Progenitor cell of endocrine pancreas (in vitro differentiated cells): ENCODE measurements at places on chromosomes 6 and 20. TPM values are rescaled to one million over a fixed set of nuclear protein-coding genes. Genes with fewer than 3 reads are reported as not detected.

The FOXS1 gene
- not detected in 2 replicates for total RNA-seq

The OR5V1 gene
- total RNA-seq: not detected in 2 replicates

The PARD6B gene
- total RNA-seq: 29.7 and 32.9 TPM in 2 replicates

The TRIM10 gene
- not detected in 2 replicates for total RNA-seq

The PGC gene
- not detected in 2 replicates for total RNA-seq

- DNase-seq: no peak
Observed at GRCh38 chr20:19333563-19333962, 121.1 kb downstream of the SLC24A3 start.

GRCh38 chr20:49380337-49380780 lies 102.1 kb downstream of the KCNB1 start:
- DNase-seq: no peak

DNA sequence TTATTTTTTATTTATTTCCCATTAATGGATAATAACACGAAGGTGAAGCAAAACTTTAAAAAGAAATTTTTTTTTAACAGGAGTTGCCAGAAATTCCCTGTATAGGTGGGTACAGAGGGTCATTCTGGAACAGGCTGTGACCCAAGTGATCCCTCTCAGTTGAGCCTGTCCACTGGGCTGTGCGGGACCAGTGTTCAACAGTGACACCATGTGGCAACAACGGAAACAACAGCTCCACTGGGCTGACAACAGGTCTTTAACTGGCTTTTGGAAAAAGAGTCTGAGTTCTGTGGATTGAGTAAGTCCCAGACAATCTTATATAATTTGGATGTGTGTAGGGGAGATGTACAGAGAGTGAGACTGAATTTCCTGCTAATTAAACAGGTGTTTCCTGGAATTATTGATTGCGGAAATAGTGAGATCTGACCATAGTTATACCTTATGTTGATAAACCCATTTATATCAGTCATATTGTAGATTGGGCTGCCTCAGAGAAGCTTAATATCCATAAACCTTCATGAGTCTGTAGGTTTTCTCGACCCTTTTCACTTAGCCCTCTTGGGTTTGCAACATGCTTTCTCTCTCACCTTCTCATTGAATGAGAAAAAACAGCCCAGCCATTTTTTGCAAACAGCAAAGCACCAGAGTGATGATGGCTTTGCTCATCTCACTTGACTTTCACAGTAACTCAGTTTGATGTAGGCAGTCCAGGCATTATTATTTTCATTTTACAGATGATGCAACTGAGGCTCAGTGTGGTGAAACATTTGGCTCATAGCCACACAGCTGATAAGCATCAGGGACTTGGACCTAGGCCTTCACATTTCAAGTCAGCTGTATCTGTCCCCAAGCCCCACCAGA lies 17.5 kb downstream of the KIAA1755 start:
- no peak for DNase-seq

DNA sequence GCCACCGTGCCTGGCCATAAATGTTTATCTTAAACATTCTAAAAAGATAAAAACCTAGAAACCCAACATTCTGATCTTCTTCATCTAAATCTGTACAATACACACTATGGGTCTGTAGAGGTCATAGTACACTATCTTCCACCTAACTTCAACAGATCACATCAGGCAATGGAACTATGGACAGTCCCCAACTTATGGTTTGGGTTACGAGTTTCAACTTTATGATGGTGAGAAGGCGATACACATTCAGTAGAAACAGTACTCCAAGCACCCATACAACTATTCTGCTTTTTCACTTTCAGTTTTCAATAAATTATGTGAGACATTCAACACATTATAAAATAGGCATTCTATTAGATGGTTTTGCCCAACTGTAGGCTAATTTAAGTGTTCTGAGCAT lies 23.1 kb downstream of the FKBP5 start:
- no peak for DNase-seq

DNA sequence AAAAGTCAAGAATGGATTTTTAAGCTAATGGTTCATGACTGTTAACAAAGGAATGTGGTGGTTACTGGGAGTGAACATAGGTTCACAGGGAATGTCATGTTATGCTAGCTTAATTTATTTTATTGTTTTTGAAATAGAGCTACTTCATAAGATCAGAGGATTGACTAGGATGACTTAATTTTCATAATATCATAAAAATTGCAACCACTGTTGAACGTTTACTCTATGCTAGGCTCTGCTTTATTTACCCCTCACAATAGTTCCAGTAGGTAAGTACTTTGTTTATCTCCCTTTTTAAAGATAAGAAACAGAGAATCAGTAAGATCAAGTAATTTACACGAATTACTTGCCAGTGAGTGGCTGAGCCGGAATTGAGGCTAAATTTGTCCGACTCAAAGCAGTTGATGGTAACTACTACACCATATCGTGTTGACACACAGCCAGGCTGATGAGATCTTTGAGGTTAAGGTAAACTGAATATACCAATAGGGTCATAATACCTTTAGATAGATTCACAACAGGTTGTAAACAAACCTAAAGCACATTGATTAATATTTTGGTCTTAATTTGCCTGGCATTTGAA lies 194.6 kb upstream of the CITED2 start:
- DNase-seq: no peak

- DNase-seq: no peak
Observed at GRCh38 chr6:20313960-20314530, 87.6 kb upstream of the E2F3 start.

DNA sequence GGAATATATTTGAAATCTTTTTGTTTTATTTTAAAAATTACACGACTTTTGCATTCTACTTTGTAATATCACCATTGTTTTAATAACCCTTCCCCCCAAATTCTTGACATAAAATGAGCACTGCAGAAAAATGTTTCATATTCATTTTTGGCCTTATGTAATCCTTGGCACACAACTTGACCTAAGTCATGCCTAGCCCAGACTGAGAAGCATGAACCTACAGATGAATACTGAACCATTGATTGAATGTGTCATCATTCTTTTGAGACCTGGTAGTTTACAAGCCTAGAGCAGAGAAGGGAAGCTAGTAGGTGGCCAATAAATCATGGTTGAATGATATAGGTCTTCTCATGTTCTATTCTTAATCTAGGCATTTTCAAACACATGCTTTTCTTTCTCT lies 89.4 kb upstream of the EDN1 start:
- no peak for DNase-seq

- no peak for DNase-seq
Observed at GRCh38 chr6:12030993-12031550, 19.0 kb downstream of the HIVEP1 start.

- no peak for DNase-seq
Observed at GRCh38 chr6:168385858-168386735, 54.9 kb upstream of the SMOC2 start.

- DNase-seq: no peak
Observed at GRCh38 chr6:158561321-158561884, 1.5 kb downstream of the TMEM181 start.

- no peak for DNase-seq
Observed at GRCh38 chr20:1427457-1428054, 34.7 kb upstream of the FKBP1A start.

DNA sequence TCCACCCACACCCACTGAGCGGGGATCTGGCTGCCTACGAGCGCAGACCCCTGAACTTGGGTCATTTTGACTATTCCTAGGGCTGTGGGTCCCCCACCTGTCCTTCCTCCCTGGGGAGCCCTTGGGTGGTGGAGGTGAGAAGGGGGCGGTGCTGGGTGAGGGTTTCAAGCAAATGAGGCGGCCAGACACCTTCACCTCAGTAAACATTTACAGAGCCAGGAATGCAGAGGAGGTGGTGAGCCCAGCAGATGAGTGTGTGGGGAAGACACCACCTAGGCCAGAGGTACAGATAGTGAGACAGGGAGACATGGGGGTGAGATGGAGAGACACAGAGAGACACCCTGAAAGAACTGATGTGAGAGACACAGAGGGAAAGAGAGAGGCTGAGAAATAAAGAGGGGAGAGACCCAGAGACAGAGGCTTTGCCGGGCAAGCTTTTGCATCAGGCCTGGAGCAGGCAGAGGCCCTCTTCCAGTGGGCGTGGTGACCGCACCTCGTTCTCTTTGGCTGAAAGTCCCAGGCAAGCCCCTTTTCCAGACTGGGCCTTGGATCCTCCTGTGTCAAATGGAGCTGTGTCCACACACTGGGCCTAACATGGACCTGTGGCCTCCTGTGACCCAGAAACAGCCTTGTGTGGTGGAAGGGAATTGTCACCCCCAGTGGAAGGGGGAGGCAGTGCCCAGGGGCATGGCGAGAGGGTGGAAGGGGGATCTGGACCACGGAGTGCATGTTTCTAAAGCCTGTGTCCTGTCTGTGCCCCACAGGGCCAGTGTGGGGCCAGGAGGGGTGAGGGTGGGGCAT lies 29.7 kb downstream of the CEBPB start:
- DNase-seq: no peak

GRCh38 chr6:53168516-53169267 lies 20.1 kb upstream of the GCM1 start:
- DNase-seq: no peak

GRCh38 chr6:56860475-56860874 lies 94.4 kb upstream of the BEND6 start:
- no peak for DNase-seq

DNA sequence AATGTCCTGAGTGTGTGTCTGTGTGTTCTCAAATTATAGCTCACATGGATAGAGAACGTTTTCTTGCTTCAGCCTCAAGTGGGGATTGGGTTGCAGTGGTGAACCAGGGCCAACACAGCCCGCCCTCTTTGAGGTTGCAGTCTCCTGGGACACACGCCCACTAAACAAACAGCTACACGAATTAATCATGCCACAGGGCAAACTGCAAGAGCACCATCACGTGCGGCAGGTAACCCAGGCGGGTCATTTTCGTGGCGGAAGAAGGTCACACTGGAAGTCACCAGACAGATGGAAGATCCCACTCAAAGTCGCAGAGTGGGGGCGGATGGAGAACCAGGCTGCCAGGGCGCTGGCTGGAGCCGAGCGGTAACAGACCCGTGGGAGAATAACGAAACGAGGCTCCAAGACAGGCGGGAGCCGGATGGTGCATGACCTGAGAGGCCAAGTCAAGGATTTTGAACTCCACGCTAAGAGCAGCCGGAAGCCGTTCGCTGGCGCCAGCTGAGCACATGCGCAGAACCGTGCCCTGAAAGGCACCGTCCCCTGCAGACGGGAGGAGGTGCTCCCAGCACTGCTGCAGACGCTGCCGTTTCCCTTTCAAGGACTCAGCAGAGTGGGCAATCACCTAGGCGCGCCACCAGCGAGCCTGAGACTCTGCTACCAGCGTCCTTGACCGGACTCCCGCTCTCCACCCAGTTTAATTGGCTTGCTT lies 10.7 kb downstream of the DLL1 start:
- DNase-seq: no peak

DNA sequence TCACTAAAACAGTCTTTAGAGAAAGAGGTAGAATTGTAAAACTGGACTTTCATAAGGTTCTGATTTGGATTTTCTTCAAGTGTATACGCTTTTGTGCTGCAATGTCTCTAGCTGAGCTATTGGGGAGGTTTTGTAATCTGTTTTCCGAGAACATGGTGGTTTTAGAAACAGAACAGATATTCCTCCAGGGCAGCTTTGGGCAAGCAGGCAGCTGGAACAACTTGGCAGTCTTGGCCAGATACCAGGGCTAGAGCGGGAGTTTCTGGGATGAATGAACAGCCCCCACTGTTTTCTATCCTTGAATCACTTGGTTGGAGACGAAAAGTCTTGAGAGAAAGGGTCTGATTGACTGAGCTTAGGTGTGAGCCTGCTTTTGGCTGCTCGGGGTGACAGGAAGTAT lies 17.1 kb upstream of the ARMC2 start:
- no peak for DNase-seq

GRCh38 chr6:52108128-52108527 lies 20.7 kb upstream of the PKHD1 start:
- no peak for DNase-seq

DNA sequence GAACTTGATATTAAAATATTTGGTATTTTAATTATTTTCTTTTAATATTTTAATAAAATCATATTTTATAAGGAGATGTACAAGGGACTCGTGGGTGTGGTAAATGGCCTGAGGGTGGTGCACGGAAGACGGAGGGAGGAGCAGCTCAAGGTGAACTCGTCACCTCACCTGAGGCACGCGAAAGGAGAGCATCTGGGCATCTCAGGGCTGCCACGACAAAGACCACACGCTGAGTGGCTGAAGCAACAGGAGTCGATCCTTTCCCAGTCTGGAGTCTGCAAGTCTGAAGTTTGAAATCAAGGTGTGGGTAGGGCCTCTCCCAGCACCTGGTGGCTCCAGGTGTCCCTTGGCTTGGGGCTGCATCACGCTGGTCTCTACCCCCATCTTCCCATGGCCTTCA lies 39.7 kb downstream of the APCDD1L start:
- no peak for DNase-seq

DNA sequence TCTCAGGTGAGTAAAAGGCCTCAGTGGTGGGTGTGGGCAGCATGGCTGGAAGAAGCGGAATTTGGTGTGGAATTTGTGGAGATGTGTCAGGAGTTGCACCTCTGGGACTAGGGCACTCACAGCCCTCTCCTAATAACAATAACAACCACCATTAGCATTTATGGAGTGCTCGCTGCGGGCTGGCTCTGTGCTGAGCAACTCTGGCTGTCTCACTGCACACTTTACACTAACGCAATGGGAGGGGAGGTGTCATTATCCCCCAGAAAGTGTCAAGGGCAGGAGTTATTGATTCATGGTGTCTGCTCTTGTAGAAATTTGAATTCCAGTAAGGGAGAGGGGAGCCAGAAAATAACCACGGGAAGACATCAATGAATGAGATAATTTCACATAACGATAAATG lies 22.7 kb upstream of the SCRT2 start:
- DNase-seq: no peak

GRCh38 chr6:129894921-129895320 lies 33.8 kb upstream of the TMEM244 start:
- DNase-seq: no peak

DNA sequence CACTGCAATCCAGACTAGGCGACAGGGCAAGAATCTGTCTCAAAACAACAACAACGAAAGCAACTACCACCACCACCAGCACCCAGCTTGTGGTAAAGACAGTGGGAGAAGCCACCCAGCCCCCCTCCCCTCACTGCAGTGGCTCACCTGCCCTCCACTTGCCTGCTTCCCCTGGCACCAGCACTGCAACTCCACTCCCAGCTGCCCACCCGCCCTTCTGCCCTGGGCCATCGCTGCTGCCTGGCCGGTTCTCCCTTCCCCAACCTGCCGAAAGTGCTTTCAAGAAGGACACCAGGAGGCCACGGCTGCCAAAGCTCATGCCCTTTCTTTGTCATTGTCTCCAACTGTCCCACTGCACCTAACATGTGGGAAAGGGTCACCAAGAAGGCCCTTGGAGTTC lies 94.7 kb upstream of the AGPAT4 start:
- no peak for DNase-seq
